ENCODE measurements at places on chromosomes 6 and 20.

- no peak for DNase-seq
These were observed 33.7 kb downstream of the GSTA2 start for GRCh38 chr6:52729576-52729975.

DNA sequence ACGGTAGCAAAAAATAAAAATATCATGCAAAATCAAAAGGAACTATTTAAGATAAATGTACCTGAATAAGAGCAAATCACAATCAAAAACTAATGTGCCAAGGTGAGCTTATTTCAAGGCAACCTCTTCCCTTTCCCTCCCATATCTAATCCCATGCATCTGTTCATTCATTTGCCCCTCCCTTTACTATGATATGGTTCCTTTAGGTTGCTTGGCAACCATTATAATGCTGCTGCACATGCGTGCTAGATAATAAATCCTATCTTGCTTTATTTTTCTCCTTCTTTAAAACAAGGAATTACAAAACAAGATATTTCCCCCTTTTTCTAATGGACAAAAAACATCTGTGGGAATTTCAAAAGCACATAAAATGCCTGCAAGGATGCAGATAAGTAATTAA, 318.2 kb upstream of the POU3F2 start:
- no peak for DNase-seq

DNA sequence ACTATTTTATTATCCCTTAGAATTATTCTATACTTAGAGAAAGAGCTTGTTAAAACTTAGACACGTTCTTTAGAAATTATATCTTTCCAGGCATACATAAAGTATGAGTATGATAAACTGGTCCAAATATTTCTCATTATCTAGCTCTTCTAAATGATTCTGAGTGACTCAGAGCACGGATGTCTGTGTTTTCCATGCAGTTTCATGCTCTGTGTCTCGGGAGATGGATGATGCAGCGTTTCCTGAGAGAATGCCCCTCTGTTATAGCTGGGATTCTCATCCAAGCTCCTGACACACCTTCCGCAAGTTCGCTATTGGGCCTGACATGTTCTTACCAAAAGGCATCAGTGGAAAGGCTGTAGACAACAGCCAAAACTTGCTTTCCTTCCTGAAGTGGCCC, 19.3 kb downstream of the SIRT5 start:
- DNase-seq: no peak

- DNase-seq: no peak
These were observed 3.7 kb upstream of the FKBPL start for GRCh38 chr6:32133786-32134185.

DNA sequence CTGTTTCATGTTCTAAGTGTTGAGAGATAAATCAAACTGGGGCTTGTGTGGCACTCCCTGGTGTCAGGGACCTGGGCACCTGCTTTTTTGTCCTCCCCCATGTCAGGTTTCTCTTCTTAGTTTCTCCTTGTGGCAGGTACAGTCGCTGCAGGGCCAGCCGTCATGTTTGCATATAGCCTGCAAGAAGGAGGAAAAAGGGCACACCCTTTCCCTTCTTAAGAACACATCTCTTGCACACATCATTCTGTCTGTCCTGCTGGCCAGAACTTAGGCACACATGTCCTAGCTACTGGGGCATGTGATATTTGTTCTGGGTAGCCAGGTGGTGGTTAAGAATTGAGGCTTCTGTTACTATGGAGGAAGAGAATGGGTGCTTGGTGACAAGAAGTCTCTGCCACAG, 27.9 kb downstream of the CDC5L start:
- no peak for DNase-seq
